Activated naive CD8-positive, alpha-beta T cell treated with anti-CD3 and anti-CD28 coated beads, Interleukin-2, amount 10 ng/mL, durations not matched to agents 7 days and 5 days (primary cell): ENCODE measurements at places on chromosomes 12 and 14. TPM values are rescaled to one million over a fixed set of nuclear protein-coding genes. Genes with fewer than 3 reads are reported as not detected.

Gene ENO2
- total RNA-seq: 242 TPM

Gene CCDC38
- not detected for total RNA-seq

Gene IL31
- total RNA-seq: not detected

Gene HOXC4
- 1.2 TPM for total RNA-seq

Gene SLC25A21
- total RNA-seq: not detected

Gene C14orf132
- 2.1 TPM for total RNA-seq

Gene TEP1
- 68.3 TPM for total RNA-seq

DNA sequence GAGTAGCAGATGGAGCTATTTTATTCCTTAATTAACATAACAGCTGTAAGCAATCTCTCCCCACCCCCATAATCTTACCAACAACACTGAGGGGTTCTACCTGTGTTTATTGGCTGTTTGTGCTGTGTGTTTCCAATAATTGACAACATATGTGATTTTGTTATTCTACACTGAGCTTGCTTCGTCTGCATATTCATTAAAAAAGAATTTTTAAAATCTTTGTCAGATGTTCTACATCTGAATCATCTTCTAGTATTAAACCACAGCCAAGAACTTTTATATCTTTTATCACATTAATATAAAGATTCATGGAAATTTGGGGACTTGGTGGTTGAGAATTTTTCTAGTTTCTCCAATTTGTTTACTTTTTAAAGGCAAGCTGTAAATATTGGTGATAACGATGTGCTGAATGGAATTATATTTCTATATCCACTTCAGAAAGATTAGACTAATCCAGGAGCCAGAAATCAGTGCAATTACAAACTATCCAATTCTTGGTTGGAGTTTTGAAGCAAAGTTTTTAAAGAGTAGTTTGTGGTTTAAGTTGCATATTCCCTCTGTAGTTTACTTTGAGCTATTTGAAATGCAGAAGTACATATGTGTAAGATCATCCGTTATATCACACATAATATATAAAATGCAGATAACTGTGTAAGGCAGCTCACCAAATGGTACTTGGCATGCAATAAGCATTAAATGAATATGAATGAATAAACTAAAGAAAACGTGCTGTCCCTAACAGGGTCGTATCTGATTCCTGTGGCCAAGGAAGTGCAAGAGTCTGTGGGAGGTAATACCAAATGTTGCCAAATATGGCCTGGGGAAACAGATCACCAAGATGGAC is 206.9 kb downstream of the PELI2 start:
- H3K27me3 ChIP-seq: no peaks in the 10 kb centered on the region
- H3K4me1 ChIP-seq: no peaks in the 10 kb centered on the region
- no peak overlapping the region for H3K4me3 ChIP-seq
- H3K27ac ChIP-seq: no peak overlapping the region
- no peak for DNase-seq

DNA sequence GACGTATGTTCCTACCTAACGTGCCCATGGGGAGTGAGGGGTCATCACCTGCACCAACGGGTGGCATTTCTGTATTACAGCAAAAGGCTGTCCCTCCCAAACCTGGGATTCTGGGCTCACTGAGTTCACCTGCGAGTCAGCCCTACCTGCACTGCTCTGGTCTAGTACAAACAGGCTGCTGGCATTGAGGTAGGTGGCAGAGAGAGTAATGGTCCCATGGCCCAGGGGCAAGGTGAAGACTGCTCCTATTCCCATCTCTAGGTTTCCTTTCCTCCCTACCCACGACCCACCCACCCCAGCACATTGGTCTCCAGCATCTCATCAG is 421 bp downstream of the SUOX start:
- no peak for DNase-seq
- H3K36me3 ChIP-seq: peaks cover 9% of the 10 kb centered on the region
- H3K27ac ChIP-seq: no peak overlapping the region
- H3K27me3 ChIP-seq: peaks cover 2% of the 10 kb centered on the region

GRCh38 chr14:29236848-29237247 is 470.3 kb downstream of the FOXG1 start:
- H3K4me3 ChIP-seq: no peak overlapping the region
- H3K4me1 ChIP-seq: no peaks in the 10 kb centered on the region
- no peak for DNase-seq
- H3K27ac ChIP-seq: no peak overlapping the region

DNA sequence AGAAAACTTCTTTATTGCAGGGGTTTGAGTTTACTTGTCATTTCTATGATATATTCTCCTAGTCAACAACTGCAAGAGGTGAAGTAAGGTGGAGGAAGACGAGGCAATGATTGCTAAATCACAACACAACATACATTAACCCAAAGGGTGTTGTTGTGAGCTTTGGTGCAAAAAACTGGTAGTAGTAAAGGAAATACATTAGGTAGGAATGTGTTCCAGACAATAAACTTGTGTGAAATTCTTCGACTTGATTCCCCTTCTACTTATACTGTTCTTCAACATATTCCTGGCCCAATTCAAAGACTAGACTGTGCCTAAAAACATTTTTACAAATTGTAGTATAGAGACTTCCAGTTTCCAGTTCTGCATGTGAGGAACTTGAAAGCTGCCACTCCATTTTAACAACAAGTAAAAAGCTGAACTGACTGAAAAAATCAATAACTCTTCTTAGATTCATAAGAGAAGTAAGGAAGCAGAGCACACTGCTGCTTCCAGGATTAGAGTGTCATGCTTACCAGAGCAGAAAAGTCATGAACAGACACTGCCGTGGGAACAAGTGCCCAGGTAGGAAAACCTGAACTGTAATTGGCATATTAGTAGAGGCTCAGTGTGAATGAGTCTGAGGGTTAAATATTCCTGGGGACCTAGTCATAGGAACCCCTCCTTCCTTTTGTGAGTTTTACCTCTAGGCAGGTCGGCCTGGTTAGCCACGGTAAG is 22.2 kb downstream of the COX8C start:
- H3K27ac ChIP-seq: no peak overlapping the region
- H3K4me3 ChIP-seq: no peak overlapping the region
- H3K4me1 ChIP-seq: no peaks in the 10 kb centered on the region
- DNase-seq: no peak
- no peaks in the 10 kb centered on the region for H3K36me3 ChIP-seq

GRCh38 chr14:67002994-67003753 is 186.1 kb upstream of the GARIN2 start:
- no peak overlapping the region for H3K4me3 ChIP-seq
- no peak for DNase-seq
- H3K4me1 ChIP-seq: peaks cover 3% of the 10 kb centered on the region
- H3K36me3 ChIP-seq: peaks cover 12% of the 10 kb centered on the region
- no peak overlapping the region for H3K27ac ChIP-seq

GRCh38 chr14:76984787-76985375 is 43.6 kb downstream of the IRF2BPL start:
- H3K4me3 ChIP-seq: no peak overlapping the region
- peaks cover 13% of the 10 kb centered on the region for H3K4me1 ChIP-seq
- no peak for DNase-seq
- H3K36me3 ChIP-seq: peaks cover 5% of the 10 kb centered on the region
- no peak overlapping the region for H3K27ac ChIP-seq
- H3K27me3 ChIP-seq: peaks cover 3% of the 10 kb centered on the region

DNA sequence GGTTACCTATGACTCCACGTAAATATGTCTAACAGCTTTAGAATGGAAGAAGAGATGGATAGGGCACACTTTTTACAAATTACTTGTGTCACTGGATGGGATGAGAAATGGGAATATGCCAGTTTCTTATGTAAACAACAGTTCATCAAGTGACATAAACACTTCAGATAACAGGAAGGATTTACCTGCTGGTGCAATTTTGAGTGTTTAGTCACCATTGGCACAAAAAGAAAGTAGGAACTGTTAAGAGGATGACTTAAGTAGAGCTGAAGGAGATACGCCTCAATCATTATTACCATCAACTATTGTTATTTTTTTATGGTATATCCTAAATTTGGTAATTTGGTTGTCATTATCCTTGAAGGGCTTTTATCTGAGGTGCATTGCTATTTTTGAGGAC is 83.2 kb downstream of the RMST start:
- no peaks in the 10 kb centered on the region for H3K27me3 ChIP-seq
- no peak overlapping the region for H3K27ac ChIP-seq
- DNase-seq: no peak
- H3K4me1 ChIP-seq: no peaks in the 10 kb centered on the region
- H3K36me3 ChIP-seq: no peaks in the 10 kb centered on the region

DNA sequence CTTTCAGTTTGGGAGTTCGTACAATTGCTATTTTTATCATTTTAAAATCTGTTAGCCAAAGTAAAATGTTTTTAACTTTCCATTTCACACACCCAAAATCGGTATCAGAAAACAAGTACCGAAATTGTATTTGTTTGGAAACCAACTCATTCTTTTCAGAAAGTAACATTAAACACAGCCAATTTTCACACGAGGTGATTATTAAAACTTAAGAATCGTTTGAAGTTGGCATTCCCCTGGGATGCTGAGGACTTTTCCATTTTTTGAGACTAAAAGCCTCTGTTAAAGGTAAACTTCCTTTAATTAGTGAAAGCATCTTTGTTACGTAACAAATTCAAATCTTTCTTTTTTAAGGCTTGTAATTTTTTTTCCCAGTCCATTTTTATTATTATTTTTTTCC is 623.0 kb downstream of the VRK1 start:
- H3K4me1 ChIP-seq: peaks cover 12% of the 10 kb centered on the region
- H3K36me3 ChIP-seq: no peaks in the 10 kb centered on the region
- H3K4me3 ChIP-seq: no peak overlapping the region
- peaks cover 12% of the 10 kb centered on the region for H3K27me3 ChIP-seq
- no peak for DNase-seq
- no peak overlapping the region for H3K27ac ChIP-seq

- H3K4me1 ChIP-seq: peaks cover 3% of the 10 kb centered on the region
- H3K27me3 ChIP-seq: peaks cover 40% of the 10 kb centered on the region
- no peak for DNase-seq
- no peak overlapping the region for H3K27ac ChIP-seq
- no peak overlapping the region for H3K4me3 ChIP-seq
Observed at GRCh38 chr14:69044296-69044695, 65.2 kb upstream of the ACTN1 start.

- peaks cover 15% of the 10 kb centered on the region for H3K36me3 ChIP-seq
- peak overlapping the region; percentile 47 for H3K27ac ChIP-seq
- no peak for DNase-seq
Observed at GRCh38 chr12:121797937-121798786, 4.7 kb upstream of the RHOF start.

- no peaks in the 10 kb centered on the region for H3K36me3 ChIP-seq
- peaks cover 16% of the 10 kb centered on the region for H3K4me1 ChIP-seq
- no peak for DNase-seq
- no peak overlapping the region for H3K27ac ChIP-seq
Observed at GRCh38 chr14:91946622-91947474, 646 bp downstream of the FBLN5 start.
